ENCODE measurements at places on chromosomes 7 and 10.

- no peaks in the 10 kb centered on the region for H3K36me3 ChIP-seq
- no peak overlapping the region for H3K27ac ChIP-seq
- no peak overlapping the region for H3K4me3 ChIP-seq
- H3K4me1 ChIP-seq: no peaks in the 10 kb centered on the region
- no peaks in the 10 kb centered on the region for H3K27me3 ChIP-seq
These were observed 121.2 kb downstream of the GLI3 start for GRCh38 chr7:42115795-42116194.

DNA sequence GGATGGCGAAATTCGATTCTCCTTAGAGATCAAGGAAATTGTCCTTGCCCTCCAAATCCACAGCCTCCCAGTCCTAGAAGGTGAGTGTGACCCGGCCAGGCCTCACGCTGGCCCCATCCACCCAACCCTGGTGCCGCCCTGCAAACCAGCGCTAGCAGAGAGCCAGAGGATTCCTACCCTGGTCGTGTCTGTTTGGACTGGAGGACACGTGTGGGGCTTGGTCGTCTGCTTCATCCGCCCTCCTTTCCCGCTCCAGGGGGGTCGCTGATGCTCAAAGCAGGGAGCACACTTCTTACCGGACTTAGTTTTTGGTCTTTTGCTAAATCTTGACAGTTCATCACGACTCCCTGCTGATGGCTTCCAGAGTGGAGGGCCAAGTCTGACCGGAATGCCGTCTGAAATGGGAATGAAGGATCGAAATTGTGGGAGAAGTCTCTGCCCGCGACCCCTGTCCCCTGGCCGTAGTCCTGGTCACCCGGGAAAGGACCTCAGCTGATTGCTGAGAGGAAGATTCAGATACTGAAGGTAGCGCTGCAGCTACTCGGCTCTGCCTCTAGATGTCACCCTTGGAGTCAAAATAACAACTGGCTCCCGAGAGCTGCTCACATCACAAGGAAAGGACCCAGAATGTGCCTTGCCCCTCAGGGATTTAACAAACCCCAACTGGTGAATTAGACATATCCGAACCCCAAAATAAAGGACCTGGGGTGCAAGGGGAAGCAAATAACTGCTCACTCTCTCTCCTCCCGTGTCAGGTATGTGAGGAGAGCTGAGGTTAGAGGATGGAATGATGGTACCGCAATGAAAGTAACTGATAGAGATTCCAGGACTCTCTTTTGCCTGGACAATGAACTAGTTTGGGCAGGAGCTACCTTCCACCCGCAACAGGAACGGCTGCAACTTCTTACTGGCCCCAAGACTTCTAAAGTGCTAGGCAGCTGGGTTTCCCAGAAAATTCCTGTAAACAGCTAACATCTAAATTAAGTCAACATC, 23.5 kb upstream of the ORC5 start:
- H3K27ac ChIP-seq: no peak overlapping the region
- H3K36me3 ChIP-seq: no peaks in the 10 kb centered on the region
- H3K4me3 ChIP-seq: no peak overlapping the region
- no peaks in the 10 kb centered on the region for H3K27me3 ChIP-seq
- no peaks in the 10 kb centered on the region for H3K4me1 ChIP-seq

- no peak overlapping the region for H3K4me3 ChIP-seq
- no peak for DNase-seq
- no peaks in the 10 kb centered on the region for H3K4me1 ChIP-seq
- H3K27ac ChIP-seq: no peak overlapping the region
- H3K36me3 ChIP-seq: no peaks in the 10 kb centered on the region
These were observed 79.8 kb upstream of the PDE1C start for GRCh38 chr7:32150039-32150438.

- H3K4me1 ChIP-seq: no peaks in the 10 kb centered on the region
- no peak overlapping the region for H3K4me3 ChIP-seq
- no peaks in the 10 kb centered on the region for H3K36me3 ChIP-seq
- H3K27me3 ChIP-seq: no peaks in the 10 kb centered on the region
- no peak overlapping the region for H3K27ac ChIP-seq
These were observed 231.0 kb upstream of the LYZL1 start for GRCh38 chr10:29057822-29058331.

GRCh38 chr7:25720427-25720826, 431.6 kb upstream of the NFE2L3 start:
- no peak for DNase-seq
- H3K4me3 ChIP-seq: no peak overlapping the region
- H3K27ac ChIP-seq: no peak overlapping the region
- H3K4me1 ChIP-seq: no peaks in the 10 kb centered on the region

DNA sequence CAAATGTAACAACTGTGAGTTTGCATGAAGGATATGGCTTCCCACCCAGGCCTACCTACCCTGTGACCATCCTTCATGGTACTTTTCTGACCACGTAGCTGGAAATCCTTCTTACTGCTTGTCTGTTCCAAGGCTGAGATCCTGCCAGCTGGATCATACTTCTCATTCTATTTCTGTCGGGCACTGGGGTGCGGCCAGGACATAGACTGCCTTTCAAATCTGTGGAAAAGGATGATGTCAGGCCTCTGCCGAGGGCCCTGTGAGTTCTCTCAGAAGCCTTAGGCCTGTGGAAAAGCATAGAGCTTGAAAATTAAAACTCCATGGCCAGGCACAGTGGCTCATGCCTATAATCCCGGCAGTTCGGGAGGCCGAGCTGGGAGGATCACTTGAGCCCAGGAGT, 10.0 kb downstream of the VWC2 start:
- H3K4me3 ChIP-seq: no peak overlapping the region
- H3K36me3 ChIP-seq: no peaks in the 10 kb centered on the region
- no peaks in the 10 kb centered on the region for H3K27me3 ChIP-seq
- no peak overlapping the region for H3K27ac ChIP-seq
- DNase-seq: no peak

GRCh38 chr7:154919344-154920225, 83.3 kb downstream of the PAXIP1 start:
- peak overlapping the region; percentile 55 for H3K27ac ChIP-seq
- H3K36me3 ChIP-seq: no peaks in the 10 kb centered on the region
- peaks cover 9% of the 10 kb centered on the region for H3K4me1 ChIP-seq
- no peaks in the 10 kb centered on the region for H3K27me3 ChIP-seq
- no peak overlapping the region for H3K4me3 ChIP-seq

- no peak overlapping the region for H3K4me3 ChIP-seq
- no peaks in the 10 kb centered on the region for H3K27me3 ChIP-seq
- H3K27ac ChIP-seq: no peak overlapping the region
- H3K4me1 ChIP-seq: peaks cover 28% of the 10 kb centered on the region
These were observed 60.1 kb downstream of the ZRANB1 start for GRCh38 chr10:125002047-125002422.

DNA sequence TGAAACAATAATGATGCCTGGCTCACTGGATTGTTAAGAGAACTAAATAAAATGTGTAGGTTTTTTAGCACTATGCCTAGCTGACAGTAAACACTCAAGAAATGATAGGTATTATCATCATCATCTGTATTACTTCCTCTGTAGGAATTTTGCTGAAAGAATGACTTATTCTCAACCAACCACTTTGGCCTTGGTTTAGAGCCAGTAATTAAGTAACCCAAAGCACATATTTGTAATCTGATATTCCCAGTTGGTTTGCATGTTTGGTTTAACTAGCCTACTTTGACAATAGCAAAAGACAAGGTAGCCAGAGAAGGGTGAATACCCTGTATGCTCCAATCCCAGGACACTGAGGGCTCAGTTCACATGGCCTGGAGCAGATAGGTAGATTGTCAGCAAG, 34.4 kb downstream of the BCAP29 start:
- H3K4me1 ChIP-seq: peaks cover 6% of the 10 kb centered on the region
- no peaks in the 10 kb centered on the region for H3K36me3 ChIP-seq
- no peak overlapping the region for H3K4me3 ChIP-seq
- no peaks in the 10 kb centered on the region for H3K27me3 ChIP-seq
- DNase-seq: no peak

- no peak for DNase-seq
- no peaks in the 10 kb centered on the region for H3K36me3 ChIP-seq
- H3K27ac ChIP-seq: no peak overlapping the region
- H3K4me1 ChIP-seq: no peaks in the 10 kb centered on the region
- H3K4me3 ChIP-seq: no peak overlapping the region
These were observed 341.5 kb upstream of the AOAH start for GRCh38 chr7:37065779-37066271.

- H3K36me3 ChIP-seq: no peaks in the 10 kb centered on the region
- H3K4me1 ChIP-seq: no peaks in the 10 kb centered on the region
- H3K4me3 ChIP-seq: no peak overlapping the region
- DNase-seq: no peak
These were observed 64.2 kb upstream of the LYZL1 start for GRCh38 chr10:29224631-29225030.

GRCh38 chr10:48594371-48594770, 10.5 kb downstream of the ARHGAP22 start:
- no peak overlapping the region for H3K27ac ChIP-seq
- no peaks in the 10 kb centered on the region for H3K27me3 ChIP-seq
- H3K36me3 ChIP-seq: no peaks in the 10 kb centered on the region

DNA sequence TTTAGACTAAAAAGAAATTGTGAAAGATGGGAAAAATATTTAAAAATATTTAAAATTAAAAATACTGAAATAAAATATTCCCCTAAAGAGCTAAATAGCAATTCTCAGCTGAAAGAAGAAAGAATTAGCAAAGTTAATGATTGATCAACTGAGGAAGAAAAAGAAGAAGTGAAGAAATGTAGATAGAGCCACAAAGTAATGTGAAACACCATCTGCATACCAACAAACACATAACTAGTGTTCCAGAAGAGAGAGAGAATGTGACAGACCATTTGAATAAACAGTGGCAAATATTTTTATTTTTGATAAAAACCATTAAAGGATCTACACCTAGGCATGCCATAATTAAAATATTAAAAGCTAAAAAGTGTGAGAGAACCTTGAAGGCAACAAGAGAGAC, 784.5 kb upstream of the ZWINT start:
- no peak overlapping the region for H3K27ac ChIP-seq
- no peaks in the 10 kb centered on the region for H3K36me3 ChIP-seq
- DNase-seq: no peak
- H3K4me3 ChIP-seq: no peak overlapping the region
- H3K27me3 ChIP-seq: no peaks in the 10 kb centered on the region

DNA sequence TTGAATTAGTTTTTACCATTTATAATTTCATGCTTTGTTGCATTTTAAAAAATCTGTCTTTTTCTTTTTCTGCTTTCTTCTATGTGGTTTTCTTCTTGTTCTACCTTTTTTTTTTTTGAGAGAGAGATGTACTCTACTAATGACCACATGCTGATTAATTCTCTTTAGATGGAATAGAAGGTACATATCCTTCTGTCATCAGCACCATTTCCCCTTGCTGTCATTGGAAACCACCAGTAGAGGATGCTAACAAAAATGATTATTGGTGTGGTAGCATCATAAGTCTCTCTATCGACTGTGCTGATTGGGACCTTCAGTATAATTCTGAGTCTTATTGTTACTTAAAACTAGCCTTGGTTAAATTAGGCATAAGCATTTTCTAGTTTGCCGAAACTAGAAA, 3.6 kb downstream of the ZEB1 start:
- DNase-seq: no peak
- H3K36me3 ChIP-seq: no peaks in the 10 kb centered on the region
- peaks cover 47% of the 10 kb centered on the region for H3K27me3 ChIP-seq
- no peak overlapping the region for H3K4me3 ChIP-seq
- H3K4me1 ChIP-seq: peaks cover 12% of the 10 kb centered on the region
- no peak overlapping the region for H3K27ac ChIP-seq

- no peaks in the 10 kb centered on the region for H3K27me3 ChIP-seq
- H3K27ac ChIP-seq: no peak overlapping the region
- H3K4me1 ChIP-seq: peaks cover 23% of the 10 kb centered on the region
- H3K4me3 ChIP-seq: no peak overlapping the region
These were observed 31.5 kb downstream of the CREB3L2 start for GRCh38 chr7:137970253-137970975.

DNA sequence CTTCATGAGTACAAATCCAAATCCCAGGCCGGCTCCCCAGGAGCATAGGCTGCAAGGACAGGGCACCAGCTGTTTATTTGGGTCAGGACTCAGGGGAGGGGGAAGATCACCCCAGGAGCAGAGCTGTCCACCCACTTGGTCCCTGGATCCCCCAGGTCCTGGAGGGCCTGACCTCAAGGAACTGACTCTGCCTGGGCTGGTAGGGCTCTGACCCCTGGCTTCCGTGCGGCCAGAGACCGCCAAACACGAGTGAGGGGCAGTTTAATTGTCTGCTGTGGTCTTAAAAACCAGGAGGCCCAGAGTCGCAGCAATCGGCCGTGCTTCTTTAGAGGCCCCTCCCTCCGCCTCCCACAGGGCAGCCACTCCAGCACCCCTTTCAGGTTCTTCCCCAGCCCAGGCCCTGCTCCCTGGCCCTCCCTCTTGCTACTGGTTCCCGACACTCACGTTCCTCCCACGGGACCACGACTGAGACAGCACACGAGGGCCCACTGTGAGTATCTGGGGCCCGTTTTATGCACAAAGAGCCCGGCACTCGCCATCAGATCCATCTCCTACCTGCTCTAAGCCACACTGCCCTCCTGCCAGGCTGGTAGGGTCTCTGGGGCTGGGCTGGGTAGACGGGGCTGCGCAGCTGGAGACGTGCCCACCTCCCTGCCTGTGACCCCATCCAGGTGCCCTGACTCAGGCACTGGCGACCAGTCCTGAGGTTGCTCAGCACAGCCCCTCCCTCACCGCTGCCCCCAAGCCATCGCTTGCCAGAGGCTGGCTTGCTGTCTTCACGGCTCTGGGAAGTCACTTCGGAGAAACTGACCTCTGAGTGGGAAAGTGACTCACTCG, 30.0 kb upstream of the CFAP46 start:
- H3K36me3 ChIP-seq: no peaks in the 10 kb centered on the region
- no peaks in the 10 kb centered on the region for H3K4me1 ChIP-seq
- H3K4me3 ChIP-seq: no peak overlapping the region
- DNase-seq: no peak
- H3K27me3 ChIP-seq: no peaks in the 10 kb centered on the region

DNA sequence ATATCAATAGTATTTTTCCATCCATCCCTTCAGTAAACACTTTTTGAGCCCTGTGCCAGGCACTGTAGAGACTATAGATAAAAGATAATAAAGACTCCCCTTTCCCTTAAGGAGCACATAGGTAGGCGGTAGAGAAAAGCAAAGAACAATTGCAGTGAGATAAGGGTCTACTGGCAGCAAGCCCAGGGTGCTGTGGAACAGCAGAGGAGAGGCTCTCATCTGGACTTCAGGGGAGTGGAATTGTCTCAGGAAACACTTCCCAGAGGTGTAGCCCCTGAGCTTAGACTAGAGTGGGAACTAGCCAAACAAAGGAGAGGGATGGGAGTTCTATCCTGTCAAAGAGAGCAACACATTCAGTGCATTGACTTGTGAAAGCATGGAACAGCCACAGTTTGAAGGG, 102.0 kb downstream of the NRF1 start:
- H3K27ac ChIP-seq: no peak overlapping the region
- no peak for DNase-seq
- H3K4me1 ChIP-seq: no peaks in the 10 kb centered on the region
- no peak overlapping the region for H3K4me3 ChIP-seq
- H3K27me3 ChIP-seq: no peaks in the 10 kb centered on the region

GRCh38 chr10:72375173-72375572, 20.5 kb upstream of the DNAJB12 start:
- H3K27ac ChIP-seq: no peak overlapping the region
- H3K4me3 ChIP-seq: no peak overlapping the region
- DNase-seq: no peak
- H3K4me1 ChIP-seq: no peaks in the 10 kb centered on the region
- H3K36me3 ChIP-seq: peaks cover 6% of the 10 kb centered on the region

All from pancreas (tissue), 10 donors.